ENCODE measurements at places on chromosomes 4 and X.

- no peak for DNase-seq
These were observed 124.5 kb upstream of the CASK start for GRCh38 chrX:42047886-42048285.

DNA sequence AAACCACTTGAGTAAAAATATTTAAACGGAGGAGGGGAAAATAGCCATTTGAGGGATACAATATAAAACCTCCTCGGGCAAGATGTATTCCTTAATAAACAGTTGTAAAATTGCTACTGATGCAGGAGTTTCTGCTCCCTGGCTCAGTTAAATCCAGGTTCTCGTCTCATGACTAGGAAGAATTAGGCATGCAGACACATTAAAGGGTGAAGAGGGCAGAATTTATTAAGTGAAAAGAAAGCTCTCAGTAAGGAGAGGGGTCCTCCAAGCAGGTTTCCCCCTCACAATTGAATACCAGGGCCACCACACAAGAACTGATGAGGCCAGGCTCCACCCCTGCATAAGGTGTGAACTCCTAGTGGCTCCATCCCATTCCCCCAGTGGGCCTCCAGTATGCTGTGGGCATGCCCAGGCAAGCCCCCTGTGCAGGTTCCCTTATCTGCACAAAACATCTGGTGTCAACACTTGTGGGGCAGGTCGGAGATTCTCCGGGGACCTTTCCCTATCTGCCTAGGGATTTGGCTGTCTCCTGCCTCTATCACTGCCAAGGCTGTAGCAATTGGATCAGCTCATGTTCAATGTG lies 80.4 kb downstream of the HS6ST2 start:
- no peak for DNase-seq

GRCh38 chrX:4710618-4711433 lies 997.4 kb upstream of the PRKX start:
- DNase-seq: no peak

DNA sequence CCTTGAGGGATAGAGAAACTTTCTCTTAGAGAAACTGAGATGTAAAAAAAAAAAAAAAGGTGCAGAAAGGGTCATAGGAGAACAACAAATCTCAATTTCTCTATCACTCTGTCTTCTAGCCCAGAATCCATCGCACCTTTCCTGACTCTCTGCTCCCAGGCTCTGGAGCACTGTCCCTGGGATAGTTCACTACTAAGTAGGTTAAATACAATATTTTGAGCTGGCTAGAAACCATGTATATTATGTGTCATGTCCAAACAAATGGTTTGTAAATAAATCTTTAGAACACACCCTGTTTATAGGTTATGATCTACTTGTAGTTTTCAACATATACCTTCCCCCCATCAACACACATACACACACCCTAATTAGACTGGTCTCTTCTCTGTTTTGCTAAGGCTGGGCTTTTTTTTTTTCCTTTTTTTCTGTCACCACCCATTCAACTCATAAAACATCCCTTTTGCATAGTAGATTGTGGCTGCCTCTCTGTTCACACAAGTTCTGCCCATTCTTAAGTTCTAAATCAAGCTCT lies 124.4 kb downstream of the KLHL13 start:
- no peak for DNase-seq

DNA sequence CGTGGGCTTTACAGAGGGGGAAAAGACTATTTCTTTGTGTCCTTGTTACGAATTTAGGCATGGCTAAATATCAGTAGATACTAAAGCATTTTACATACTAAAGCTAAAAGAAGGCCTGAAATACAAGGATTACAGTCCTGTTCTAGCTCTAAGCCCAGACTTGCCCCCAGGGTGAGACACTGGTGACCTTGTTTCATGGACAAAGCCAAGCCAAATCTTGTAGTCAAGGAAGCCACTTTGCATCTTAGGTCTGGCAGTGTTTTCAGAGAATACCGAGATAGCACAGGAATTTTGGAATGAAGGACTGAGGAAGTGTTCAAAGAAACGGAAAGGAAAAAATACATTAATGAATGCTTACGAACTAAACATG lies 733 bp upstream of the G3BP2 start:
- DNase-seq: no peak

DNA sequence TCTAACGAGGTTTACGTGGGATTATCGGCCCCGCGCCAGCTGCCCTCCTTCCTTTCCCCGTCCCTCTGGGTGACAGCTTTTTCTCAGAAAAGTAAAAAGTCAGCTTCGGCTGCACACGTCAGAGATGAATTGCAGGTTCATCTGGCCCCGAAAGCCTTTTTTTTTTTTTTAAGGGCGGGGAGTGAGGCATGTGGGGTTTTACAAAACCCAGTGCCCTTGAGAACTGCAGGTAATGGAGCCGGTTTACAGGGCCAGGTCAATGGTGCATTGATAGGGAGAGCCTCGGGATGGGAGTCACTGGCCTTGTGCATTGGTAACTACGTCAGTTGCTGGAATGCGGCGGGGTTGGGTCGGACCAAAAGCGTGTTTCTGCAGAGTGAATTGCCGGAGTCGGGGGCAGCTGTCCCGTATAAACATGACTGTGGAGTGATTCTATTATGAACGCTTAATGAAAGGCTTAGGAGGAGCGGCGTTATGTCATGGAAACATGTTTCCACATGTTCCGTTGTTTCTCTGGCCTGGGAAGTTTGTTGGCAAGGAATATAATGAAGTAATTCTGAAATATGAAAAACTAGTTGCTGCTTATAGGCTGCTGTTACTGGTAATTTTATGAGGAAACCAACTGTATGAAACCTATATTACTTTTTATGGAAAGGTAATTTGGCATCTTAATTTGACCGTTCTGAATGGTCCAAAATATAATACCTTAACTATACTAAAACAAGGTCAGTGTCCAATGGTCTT lies 1.1 kb downstream of the HSPA4L start:
- no peak for DNase-seq

- no peak for DNase-seq
These were observed 36.3 kb downstream of the SOD3 start for GRCh38 chr4:24831637-24832036.

GRCh38 chrX:132292793-132293192 lies 73.5 kb upstream of the RAP2C start:
- DNase-seq: no peak
